Stimulated activated CD4-positive, alpha-beta T cell treated with anti-CD3 and anti-CD28 coated beads, Interleukin-4, amount 100 ng/mL, for 4 hours (primary cell): ENCODE measurements at places on chromosomes 5 and 9.

DNA sequence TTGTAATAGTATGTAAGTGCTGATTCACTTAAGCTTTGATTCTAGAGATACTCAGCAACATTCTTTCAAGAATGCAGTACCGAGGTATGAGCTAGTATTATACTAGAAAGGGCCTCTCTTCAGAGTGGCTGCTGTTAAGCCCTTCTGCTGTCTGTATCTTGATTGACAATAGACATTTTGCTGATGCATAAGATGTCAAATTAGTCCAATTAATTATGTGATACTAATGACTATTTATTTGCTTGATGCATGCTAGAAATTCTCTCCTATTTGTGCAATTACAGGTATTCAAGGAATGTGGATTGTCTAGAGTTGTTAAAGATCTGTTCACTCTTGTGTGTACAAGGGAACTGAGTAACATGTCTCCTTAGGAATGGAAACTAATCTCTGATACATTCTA lies 92.3 kb upstream of the PTGER4 start:
- DNase-seq, result no peak

DNA sequence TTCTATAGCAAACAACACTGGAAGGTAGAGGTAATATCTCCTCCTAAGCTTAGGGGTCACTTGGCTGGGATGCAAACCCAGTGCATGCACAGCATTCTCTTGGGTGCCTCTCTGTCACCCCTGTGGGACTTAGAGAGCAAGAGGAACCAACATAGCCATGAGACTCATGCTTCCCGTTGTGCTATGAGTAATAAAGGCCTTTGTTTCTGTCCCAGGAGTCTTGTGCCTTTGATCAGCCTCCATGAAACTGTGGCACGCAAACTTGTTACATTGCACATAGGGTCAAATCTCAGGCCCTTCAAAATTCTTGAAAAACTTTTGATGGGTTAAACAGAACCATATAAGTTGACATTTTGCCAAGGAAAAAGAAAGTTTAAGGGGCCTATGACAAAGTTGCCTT lies 272.8 kb downstream of the TAF11L14 start:
- no peak for DNase-seq

- DNase-seq, result no peak
These were observed 90.1 kb downstream of the THBS4 start for GRCh38 chr5:80125022-80125961.

DNA sequence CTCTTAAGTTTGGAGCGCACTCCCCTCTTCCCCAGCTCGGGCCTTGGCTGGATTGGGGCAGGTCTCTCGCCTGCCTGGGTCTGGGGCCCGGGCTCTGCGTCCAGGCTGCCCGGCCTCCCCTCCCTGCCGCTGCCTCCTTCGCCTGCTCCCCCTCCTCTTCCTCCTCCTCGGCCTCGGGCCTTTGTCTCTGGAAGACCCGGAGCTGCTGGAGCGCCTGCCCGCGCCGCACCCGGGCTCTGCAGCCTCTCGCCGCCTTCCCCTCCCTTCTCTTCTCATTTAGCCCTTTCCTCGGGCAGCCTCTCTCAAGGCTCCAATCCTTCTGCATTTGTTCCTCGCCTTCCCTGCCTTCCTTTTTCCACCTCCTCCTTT lies 218.5 kb downstream of the C9orf50 start:
- DNase-seq, result no peak

DNA sequence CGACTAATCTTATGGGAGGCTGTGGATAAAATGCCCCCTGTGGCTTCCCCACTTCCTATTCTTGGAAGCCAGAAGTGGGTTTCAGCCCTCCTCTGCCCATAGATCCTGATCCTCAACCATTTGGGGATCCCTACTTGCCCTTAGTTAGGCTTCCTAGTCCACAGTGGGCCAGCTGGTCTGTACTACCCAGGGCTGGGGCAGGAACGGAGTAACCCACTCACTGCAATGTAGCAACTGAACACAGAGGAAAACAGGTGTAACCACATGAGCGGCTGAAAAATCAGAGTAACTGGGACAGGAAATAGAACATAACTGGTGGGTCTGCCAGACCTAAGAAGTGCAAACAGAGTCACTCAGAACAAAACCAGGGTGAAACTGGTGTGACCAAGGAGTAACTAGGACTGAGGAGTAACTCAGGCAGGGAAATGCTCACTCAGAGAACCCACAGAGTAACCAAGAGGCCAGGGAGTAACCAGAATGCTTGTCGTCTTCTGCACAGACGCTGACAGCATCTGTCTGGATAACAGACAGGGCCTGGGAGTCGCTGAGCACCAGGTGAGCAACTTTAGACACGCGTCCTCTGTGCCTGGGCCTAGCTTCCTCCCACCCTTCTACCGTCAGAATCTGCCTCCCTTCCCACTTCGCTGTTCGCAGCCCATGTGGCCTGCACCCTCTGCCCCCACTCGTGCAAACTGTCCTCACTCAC lies 1.0 kb downstream of the AQP3 start:
- peak; percentile 44 for DNase-seq

DNA sequence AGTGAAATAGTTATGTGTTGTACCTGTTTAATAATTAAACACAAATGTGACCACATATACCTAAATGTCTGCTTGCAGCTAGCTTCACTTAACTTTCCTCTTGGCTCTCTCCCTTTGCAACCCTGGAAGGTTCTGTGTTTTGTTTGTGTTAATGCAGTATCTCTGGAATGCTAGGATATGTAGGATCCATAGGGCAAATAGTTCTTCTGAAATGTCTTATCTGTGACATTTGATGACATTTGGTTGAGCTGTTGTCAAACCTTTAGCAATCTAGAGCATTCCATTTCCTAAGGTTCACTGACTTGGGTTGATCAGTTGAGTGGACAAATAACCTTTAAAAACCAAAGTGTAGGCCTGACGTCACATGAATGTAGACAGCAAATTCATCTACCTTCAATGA lies 21.8 kb downstream of the CTNNA1 start:
- DNase-seq, result no peak

GRCh38 chr5:135508496-135509005 lies 27.2 kb downstream of the NEUROG1 start:
- no peak for DNase-seq

- peak; percentile 66 for DNase-seq
These were observed 17.3 kb downstream of the TRIM7 start for GRCh38 chr5:181187500-181188213.

GRCh38 chr5:169765176-169765996 lies 128.3 kb downstream of the DOCK2 start:
- no peak for DNase-seq

DNA sequence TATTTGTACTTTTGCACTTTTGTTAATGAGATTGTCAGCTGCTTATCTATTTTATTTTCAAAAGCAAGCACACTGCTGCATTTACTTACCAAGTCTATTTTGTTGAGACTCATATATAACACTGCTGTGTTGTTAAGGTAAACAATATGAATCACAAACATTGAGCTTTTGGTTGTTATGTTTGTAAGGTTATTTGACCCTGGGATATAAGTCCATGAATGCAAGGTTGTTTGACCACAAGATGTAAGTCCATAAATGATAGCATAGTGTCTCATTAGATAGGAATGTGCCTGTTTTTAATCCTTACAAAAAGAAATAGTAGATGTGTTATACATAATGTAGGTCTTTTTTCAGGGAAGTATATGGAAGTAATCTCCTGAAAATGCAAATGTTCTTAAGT lies 845.9 kb downstream of the CDH9 start:
- DNase-seq, result no peak

DNA sequence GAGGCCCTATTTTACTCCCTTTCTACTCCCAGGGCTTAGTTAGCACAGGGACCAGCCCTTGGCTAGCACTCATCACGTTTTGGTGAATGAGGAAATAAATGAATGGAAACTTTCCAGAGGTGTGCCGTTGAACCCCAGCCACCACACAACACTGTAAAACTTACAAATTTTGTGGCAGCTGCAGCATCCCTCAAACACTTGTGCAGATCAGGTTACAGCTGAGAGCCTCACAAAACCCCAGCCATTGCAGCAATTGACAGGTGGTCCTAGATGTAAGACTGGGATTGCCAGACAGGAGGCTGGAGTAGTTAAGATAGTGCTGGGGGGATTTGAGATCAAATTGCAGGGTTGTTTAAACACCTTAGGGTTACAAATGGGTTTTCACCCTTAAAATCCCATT lies 482.2 kb upstream of the KIF2A start:
- DNase-seq, result no peak

- no peak for DNase-seq
These were observed 240.6 kb upstream of the MPDZ start for GRCh38 chr9:13520069-13520468.

DNA sequence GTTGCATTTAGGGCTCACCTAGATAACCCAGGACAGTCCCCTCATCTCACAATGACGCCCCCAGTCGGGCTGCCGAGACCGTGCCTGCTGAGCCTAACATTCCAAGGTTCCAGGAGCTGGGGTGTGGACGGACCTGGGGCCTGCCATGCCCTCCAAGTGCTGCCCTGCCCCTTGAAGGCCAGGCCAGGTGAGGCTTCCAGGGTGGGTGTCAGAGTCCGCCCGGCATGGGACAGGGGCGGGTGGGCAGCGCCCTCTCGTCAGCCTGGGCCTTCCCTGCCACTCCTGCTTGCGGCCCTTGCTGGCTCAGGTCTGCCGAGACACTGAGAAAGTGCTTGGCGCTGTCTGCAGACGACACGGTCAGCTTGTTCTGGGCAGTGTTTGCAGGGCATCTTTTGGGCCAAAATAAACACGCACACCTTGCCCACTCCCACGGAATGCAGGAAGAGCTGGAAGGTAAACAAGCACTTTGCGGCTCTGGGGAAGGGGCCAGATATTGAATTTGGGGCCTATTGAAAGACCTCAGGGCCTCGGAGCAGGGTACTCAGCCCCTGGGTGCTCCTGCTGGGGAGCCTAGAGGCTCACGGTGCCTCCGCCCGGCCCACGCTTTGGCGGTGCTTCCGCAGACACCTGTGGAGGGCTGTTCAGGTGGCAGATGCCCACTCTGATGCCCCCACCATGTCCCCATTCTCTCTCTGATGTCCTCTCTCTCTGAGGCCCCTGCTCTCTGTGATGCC lies 4.2 kb upstream of the SCGB3A1 start:
- DNase-seq, result no peak

GRCh38 chr9:35350212-35350611 lies 139.7 kb upstream of the RUSC2 start:
- no peak for DNase-seq

GRCh38 chr9:90821697-90822096 lies 20.1 kb downstream of the SYK start:
- no peak for DNase-seq

- no peak for DNase-seq
These were observed 1.3 kb downstream of the MED10 start for GRCh38 chr5:6376974-6377520.

GRCh38 chr9:126299706-126300276 lies 26.8 kb upstream of the MVB12B start:
- no peak for DNase-seq

- no peak for DNase-seq
These were observed 98.7 kb upstream of the SLC28A3 start for GRCh38 chr9:84439250-84439649.

GRCh38 chr5:104965006-104965405 lies 1402.4 kb upstream of the NUDT12 start:
- DNase-seq, result no peak

DNA sequence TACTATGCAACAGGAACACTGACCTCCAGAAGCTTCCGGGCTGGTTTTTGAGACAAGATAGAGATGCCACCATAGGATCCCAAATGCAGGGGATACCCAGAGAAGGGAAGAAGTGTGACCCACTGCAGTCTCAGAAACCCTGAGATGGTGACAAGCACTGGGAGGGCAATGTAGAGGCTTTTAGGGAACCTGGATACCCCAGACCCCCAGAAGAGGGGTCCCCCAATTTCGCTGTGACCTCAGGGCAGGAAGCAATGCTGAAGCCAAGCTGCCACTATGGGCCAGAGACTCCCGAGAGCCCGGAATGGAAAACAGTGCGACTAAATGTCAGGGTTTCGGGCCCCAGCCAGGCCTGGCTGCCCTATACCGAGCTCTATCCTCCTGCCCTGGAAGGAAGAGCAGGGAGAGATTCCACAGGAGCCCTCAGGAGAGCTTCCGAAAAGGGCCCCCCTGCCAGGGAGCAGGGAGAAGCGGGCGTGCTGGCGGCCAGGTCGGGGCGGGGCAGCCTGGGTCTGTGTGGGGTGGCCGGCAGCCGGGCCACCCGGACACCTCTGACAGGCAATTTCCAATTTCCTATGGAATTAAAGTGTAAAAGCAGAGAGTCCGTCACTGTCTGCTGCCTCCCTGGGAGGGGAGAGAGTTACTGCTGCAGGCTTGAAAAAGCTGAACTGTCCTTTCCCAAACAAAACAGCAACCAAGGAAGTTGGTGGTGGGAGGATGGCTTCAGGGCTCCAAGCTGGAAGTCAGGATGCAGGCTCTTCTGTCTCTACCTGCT lies 154.2 kb downstream of the FGF18 start:
- DNase-seq, result no peak

GRCh38 chr5:95759634-95760033 lies 28.5 kb downstream of the RHOBTB3 start:
- DNase-seq, result no peak

DNA sequence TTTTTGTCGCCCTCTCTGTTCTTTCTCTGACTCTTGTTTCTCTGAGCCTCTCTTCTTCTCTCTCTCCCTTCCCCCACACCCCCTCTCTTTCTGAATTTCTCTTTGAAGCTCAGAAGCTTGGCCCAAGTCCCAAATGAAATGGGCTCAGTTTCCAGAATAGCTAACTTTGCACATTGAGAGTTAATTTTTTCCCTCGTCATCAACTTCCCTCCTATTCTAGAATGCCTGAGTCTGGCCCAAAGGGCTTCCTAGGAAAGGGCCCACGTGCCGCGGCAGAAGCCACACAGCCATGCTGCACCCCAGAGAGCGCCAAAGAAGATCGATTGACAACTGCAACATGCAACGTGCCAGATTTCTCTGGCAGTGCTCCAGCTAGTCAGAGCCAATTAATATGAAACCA lies 588.8 kb upstream of the KLF4 start:
- no peak for DNase-seq

DNA sequence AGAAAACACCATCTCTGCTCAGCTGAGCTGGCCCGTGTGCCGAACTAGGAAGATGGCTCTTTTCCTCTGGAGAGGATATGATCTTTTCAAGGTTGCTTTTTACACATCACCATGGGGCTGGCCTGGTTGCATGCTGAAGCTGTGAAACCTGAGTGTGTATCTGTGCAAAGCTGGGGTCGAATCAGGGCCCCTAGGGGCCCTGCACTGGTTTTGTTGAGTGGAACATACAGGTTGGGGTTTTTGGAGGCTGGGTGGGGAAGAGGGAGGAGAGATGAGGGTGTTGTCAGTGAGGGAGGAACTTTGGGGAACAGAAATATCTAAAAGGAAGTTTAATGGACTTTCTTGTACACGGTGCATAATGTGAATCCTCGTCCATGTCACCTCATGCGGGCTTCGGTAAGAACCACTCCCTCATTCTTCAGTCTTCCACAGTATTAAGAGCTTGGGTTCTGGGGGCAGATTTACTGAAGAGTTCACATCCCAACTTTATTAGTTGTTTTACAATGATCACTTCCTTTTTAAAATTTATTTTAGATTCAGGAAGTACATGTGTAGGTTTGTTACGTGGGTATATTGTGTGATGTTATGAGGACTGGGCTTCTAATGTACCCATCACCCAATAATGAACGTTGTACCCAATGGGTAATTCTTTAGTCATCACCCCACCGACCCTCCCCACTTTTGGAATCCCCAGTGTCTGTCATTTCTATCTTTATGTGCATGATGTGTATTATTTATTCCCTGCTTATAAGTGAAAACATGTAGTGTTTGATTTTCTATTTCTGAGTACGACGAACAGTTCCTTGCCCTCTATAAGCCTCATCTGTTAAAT lies 238.2 kb downstream of the NR3C1 start:
- no peak for DNase-seq
